ENCODE measurements at places on chromosomes 13 and 19.

DNA sequence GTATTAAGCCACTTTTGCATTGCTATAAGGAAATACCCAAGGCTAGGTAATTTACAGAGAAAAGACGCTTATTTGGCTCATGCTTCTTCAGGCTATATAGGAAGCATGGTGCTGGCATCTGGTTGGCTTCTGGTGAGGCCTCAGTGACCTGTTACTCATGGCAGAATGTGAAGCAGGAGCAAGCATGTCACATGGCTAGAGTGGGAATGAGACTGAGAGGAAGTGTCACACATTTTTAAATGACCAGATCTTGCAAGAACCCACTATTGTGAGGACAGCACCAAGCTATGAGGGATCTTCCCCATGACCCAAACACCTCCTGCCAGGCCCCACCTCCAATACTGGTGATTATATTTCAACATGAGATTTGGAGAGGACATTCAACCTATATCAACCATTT lies 25.7 kb upstream of the IGFL4 start:
- DNase-seq, result no peak

DNA sequence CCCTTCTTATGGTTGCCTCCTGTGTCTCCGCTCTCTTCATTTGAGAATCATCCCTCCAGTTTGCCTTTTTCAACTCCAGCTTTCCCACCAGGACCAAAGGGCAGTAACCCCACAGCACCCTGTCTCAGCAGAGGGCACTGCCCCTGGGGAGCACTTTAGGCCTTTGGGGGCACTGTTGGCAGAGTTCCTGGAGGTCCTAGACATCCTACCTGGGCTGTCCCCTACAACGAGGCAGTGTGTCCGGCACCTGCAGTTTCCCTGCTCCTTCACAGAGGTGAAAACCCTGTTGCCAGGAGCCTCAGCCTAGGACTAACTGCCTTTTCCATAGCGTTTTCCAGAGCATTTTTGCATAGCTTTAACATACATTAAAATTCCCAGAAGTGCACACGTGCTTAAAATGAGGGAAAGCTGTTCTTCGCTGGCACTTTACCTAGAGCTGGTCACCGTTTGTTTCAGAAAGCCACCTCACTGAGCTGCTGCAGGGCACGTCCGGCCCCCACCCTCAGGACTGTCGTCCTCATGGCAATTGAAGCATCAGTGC lies 234.9 kb downstream of the TEX29 start:
- DNase-seq, result no peak

DNA sequence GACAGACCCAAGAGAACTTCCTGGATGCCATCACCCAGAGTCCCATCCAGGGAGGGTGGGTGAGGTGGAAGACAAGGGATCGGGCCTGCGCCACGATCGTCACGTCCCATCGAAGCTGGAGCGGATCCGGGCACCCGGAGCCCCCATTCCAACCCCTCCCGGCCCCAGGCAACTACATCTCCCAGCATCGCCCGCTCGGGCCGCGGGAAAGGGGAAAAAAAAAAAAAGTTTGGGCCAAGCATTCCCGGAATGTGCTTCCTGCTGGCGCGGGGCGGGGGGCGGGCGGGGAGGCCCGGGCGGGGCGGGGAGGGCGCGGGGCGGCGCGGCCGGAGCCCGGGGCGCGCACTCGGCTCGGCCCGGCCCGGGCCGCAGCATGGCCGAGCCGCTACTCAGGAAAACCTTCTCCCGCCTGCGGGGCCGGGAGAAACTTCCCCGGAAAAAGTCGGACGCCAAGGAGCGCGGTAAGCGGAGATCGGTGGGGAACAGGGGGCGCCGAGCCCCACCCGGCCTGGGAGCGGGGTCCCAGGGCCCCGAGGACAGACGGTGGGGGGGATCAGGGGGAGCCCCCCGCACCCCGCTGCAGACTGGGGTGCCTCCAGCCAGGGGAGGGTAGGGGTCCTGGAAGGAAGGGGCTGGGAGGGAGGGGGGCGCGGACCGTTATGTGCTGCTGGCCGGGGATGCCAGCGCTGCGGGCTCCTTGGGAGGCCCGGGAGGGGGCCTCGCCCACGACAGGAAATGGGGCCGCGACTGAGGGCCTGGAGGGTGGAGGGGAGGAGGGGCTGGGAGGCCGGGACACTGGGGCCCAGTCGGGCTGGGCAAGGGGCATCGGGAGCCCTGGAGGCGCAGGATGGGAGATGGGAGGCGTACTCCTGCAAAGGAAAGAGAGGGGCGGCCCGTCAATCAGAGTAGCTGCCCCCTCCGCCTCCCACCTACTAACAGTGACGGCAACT lies at the start of gene SYDE1:
Gene SYDE1 (plus strand): TSS at position 341 of the 950 bp plus-strand sequence. CDS start 33 bp downstream, at position 374.
- DNase-seq, result no peak

DNA sequence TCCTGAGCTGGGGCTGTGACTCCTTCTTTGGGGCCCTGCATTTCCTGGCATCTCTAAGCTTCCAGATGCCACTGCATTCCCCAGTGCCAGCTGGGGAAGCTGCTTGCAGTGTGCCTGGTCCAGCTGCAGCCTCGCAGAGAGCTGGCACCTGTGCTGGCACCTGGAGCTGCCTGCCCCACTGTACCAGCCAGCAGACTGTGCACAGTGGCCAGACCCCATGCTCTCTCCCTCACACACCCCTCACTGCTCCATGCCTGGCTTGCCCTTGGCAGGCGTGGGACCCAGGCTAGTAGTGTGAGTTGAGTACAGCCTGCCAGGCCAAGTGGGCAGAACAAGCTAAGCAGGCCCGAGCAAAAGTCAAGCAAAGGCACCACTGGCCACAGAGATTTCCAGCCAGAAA lies 327.5 kb downstream of the NDFIP2 start:
- DNase-seq, result no peak

GRCh38 chr19:1167687-1168571 lies 6.1 kb downstream of the SBNO2 start:
- no peak for DNase-seq

DNA sequence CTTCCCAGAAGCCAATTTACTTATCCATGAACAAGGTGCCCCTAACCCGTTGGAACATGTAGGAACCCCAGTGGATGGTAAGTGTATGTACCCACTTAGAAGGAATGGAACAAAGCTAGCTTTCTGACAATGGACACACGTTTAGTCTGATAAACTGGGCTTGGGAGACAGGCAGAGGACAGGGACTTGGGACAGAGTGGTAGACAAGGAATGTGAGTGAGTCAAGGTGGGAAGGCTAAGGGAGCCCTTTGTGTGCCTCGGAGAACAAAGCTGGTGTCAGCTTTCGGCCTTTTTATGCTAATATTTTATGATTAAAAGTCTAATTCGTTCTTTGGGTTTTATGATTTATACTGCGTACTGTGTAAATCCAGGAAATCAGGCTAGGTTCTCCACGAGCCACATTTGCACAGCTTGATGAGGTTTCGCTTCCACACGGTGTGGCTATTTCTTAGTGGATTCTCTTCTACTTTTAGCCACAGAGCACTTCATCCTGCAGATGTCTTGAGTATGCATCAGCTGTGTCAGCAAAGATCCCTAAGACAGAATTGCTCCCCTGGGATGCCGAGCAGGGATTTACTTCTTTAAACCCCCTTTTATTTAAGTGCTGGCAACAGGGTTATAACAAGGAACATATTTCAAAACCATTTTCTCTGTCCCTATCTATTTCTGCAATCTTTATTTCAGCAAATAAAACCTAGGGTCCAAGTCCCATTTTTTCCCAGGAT lies 258.5 kb downstream of the DLEU7 start:
- no peak for DNase-seq

DNA sequence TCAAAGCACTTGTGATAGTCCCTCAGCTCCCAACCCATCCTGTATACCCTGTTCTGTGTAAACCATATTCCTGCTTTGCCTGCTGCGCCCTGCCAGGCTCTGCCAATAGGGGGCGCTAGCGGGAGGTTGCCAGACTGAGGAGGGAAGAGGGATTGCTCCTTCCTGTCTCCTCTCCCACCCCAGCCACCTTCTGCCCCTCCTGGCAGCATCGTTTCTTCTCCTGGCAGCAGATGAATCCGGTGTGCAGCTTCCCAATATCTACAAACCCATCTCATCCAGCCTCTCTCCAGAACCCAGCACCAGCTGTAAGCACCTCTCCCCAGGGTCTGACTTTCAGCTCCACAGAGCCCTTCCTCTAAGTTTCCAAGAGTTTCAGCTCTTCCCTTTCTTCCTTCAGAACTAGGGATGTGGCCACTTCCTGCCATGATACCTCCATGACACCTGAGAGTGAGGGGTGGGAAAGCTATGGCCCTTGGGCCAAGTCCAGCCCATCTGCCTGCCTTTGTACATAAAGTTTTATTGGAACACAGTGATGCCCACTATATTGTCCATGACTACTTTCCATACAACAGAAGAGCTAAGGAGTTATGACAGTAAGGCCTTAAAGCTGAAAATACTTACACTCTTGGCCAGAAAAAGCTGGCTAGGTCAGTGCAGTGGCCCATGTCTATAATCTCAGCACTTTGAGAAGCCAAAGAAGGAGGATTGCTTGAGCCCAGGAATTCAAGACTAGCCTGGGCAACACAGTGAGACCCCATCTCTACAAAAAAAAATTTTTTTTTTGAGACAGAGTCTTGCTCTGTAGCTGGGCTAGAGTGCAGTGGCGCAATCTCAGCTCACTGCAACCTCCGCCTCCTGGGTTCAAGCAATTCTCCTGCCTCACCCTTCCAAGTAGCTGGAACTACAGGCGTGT lies 34.5 kb upstream of the ATP1A3 start:
- no peak for DNase-seq

DNA sequence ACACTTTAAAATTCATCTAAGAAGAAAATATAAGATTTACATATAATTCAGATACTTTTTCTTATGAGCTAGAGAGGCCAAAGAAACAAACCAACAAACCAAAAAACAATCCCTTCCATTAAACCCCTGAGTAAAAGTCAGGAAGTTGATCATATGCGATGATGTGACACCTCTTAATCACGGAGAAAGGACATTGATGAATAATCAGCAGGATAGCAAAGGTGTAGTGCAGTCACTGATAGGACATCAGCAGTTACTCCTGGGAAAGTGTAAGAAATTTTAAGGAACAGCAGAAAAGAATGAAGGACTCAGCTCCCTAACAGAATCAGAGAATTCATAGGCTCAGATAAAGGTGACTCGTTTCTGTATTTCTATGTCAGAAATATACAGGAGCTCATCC lies 202.4 kb upstream of the EDNRB start:
- no peak for DNase-seq

GRCh38 chr13:44058067-44058466 lies 178.4 kb downstream of the LACC1 start:
- no peak for DNase-seq

DNA sequence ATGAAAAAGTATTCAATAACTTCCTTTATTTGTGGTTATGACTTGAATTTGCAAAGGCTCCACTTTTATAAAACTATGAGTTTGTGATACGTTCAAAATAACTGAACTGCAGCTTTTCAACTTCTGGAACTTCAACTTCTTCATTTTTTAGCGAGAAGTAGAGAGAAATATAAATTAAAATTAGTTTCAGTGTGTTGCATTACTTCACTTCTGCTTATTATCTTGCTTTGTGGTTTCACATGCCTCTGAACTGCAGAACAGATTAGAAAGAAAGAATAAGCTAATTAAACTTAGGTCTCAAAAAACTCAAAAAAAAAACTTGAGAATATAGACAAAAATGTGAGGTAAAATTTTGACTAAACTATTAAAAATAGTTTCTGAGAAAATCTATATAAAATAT lies 1073.4 kb downstream of the PCDH17 start:
- DNase-seq, result no peak

DNA sequence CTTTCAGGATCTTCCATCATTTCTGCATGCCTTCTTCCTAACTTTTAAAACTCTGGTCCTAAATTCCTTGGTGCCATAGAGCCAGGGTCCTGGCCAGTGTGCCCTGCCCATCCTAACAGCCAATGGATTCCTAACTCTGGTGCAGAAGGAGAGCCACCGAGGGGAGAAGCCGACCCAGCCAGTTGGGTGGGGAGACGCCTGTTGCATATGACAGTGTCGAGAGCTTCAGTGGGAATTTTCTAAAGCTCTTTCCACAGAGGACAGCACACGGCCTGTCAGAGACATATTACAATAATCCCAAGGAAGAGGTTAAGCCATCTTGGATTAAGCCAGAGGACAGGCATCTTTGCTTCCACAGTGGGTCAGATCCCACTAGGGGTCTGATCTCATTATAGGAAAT lies 180.4 kb downstream of the ZNF536 start:
- DNase-seq, result no peak

- no peak for DNase-seq
Measured at GRCh38 chr13:44368062-44368591, 5.5 kb upstream of the SERP2 start.

DNA sequence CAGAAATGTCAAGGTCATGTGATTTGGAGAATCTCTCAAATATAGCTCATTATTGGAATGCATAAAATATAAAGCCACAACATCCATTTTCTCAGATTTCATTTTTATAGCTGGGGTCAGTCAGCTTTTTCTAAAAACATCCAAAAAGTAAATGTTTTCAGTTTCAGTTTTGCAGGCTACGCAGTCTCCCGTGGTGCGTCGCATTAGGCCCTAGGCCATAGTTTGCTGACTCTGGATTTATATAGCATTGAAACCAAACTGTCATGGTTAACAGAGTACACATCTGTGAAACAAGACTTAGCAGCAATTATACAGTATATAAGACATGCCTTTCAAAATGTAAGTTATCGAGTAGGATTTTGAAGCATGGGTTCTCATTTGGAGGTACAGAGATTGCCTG lies 140.0 kb downstream of the IRS2 start:
- DNase-seq, result no peak

GRCh38 chr13:79429309-79429708 lies 23.3 kb upstream of the RBM26 start:
- DNase-seq, result no peak

GRCh38 chr19:10408511-10409283 lies 5.4 kb upstream of the CDC37 start:
- DNase-seq, result no peak

GRCh38 chr19:16106121-16106520 lies 5.6 kb upstream of the RAB8A start:
- no peak for DNase-seq

DNA sequence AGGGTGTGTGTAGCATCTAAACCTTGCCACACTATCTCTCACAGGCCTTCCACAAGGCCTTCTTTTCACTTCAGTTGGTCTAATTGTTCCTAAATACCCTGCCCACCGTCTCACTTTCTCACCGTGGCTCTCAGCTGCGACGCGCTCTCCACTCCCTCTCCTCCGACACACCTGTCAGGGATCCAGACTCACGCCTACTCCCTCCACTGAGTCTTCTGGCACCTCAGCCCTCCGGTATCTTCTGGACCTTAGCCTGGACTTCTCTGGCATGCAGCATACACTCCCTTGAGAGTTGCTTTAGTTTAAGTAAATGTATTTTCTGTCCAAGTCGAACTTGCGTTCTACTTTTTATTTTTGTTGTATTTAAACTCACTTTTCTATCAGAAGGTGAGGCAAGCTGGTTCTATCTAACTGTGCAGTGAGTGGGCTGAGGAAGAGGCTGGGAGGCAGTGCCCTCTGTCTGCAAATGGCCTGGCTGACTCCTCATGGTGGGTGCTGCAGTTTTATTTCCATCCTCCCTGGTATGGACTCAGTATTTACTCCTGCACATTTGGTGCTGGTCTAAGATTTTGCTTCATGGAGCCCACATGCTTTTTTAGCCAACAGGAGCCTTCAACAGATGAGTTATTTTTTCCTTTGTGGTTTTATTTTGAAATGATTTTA lies 28.5 kb upstream of the ARGLU1 start:
- DNase-seq, result no peak

All from activated CD8-positive, alpha-beta memory T cell treated with anti-CD3 and anti-CD28 coated beads for 1 hour (primary cell).